Activated T-helper 1 cell treated with Interleukin-2 at 50 U/mL for 16 hours (primary cell): ENCODE measurements at places on chromosomes 2 and 18.

GRCh38 chr2:181949047-181949446 lies 36.6 kb upstream of the PPP1R1C start:
- DNase-seq = no peak

- no peak for DNase-seq
These were observed 39.1 kb upstream of the ACKR3 start for GRCh38 chr2:236530512-236530911.

- DNase-seq = no peak
These were observed 17.1 kb upstream of the CACNB4 start for GRCh38 chr2:152115952-152116351.

GRCh38 chr18:69958422-69958821 lies 10.7 kb upstream of the CD226 start:
- no peak for DNase-seq

DNA sequence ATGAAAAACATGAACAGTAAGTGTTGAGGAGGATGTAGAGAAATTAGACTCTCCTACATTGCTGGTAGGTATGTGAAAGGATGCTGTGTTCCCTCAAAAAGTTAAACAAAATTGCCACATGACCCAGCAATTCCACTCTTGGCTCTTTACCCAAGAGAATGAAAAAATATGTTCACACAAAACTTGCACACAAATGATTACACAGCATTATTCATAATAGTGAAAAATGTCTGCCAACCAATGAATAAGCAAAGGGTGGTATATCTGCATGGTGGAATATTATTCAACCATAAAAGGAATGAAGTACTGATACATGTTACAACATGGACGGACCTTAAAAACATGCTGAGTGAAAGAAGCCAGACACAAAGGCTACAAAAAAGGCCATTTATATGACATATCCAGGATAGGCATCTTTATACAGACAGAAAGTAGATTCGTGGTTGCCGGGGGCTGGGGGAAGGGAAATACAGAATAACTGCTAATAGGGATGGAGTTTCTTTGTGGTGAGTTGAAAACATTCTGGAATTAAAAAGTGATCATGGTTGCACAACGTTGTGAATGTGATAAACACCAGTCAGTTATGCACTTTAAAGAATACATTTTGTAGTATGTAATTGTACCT lies 85.4 kb upstream of the MYO3B start:
- DNase-seq = no peak

- DNase-seq = no peak
These were observed 374.7 kb downstream of the LNPK start for GRCh38 chr2:175627405-175627804.

DNA sequence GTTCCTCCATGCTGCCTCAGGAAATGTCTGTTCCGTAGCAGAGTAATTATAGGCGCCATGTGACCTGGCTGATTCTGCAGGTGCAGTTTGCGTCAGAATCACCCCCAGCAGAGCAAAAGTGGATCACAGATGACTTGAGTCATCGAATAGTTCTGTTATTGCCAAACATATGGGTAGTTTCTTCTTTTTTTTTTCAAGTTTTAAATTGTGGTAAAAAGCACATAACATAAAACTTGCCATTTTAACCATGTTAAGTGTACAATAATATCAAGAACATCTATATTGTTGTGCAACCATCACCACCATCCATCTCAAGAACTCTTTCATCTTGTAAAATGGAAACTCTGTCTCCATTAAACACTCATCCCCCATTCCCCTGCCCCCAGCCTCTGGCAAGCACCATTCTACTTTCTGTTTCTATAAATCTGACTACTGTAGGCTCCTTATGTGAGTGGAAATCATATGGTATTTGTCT lies 177.7 kb upstream of the TWIST2 start:
- DNase-seq = no peak

- DNase-seq = no peak
These were observed 78.6 kb upstream of the KLHL29 start for GRCh38 chr2:23306401-23306800.

- no peak for DNase-seq
These were observed 258.2 kb downstream of the IKZF2 start for GRCh38 chr2:212893216-212893615.

DNA sequence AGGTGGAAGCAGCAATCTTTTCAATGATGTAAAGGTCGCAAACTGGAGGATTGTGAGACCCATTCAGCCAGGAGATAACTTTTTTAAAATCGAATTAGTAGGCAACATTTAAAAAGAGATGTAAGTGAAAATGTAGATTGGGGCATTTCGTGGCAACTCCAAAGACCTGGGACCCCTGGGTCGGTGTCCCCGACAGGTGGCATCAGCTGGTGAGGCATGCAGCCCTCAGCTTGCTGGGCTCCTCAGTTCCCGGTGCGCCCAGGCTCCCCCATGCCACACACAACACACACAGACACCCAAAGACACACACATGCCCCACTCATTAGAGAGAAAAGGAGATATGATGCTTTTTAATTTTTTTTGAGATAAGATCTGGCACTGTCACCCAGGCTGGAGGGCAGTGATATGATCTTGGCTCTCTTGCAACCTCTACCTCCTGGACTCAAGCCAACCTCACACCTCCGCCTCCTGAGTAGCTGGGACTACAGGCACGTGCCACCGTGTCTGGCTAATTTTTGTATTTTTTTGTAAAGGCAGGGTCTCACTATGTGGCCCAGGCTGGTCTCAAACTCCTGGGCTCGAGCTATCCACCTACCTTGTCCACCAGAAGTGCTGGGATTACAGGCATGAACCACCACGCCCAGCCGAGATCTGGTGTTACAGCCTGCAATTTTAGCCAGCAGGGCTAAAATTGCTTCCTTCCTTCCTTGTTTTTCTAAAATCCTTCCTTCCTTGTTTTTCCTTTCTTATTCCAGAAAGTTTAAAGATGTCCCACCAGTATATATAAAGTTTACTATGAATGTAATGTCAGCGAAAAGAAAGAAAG lies 122.6 kb upstream of the EPAS1 start:
- no peak for DNase-seq

- no peak for DNase-seq
These were observed 110.5 kb upstream of the ID2 start for GRCh38 chr2:8571301-8571791.

DNA sequence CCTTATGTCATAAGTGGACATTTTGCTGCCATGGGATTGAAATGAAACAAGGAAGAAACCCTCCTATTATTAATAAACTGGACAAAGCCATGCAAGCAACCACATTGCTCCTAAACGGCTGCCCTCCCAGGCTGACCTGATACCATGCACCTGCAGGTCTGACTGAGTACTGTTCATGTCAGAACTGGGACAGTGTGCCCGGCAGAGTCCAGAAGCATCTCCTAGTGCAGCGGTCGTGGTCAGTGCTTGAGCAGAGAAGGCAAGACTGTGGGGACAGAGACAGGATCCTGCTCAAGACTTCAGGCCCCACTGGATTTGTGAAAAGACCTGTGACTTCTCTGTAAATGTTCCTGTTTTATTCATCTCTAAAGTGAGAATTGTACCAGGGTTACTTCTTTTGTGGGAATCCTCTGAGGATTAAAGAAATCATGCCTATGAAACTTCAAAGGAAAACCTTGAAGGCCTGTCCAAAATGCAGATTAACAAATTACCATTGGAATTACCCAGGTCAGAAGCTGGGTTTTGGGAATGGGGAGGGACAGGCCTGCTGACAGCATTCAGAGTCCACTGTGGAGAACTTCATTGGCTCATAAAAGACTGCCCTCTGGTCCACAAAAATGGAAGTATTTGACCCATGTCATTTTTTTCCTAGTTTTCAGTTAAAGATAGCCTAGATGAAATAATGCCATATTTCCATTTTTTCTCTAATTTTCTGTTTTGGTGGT lies 13.9 kb downstream of the RNF144A start:
- no peak for DNase-seq

DNA sequence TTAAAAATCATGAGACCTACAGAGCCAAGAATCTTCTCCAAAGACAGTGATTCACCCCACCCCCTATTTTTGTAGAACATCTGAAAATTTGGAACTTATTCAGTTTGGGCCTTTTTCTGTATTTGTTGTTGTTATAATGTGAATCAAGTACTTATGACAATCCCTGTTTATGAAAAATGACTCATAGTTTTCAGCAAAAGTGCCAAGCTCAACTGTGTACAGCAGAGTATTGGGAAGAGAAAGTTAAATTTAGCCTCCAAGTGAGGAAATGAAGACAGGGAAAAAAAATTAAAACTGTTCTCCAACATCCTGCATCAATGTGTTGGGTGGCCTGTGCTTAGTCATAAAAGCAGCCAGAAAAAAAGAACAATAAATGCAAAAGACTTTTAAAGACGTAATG lies 46.2 kb downstream of the LRATD1 start:
- no peak for DNase-seq

- no peak for DNase-seq
These were observed 27.2 kb downstream of the SIGLEC15 start for GRCh38 chr18:45852631-45853030.

DNA sequence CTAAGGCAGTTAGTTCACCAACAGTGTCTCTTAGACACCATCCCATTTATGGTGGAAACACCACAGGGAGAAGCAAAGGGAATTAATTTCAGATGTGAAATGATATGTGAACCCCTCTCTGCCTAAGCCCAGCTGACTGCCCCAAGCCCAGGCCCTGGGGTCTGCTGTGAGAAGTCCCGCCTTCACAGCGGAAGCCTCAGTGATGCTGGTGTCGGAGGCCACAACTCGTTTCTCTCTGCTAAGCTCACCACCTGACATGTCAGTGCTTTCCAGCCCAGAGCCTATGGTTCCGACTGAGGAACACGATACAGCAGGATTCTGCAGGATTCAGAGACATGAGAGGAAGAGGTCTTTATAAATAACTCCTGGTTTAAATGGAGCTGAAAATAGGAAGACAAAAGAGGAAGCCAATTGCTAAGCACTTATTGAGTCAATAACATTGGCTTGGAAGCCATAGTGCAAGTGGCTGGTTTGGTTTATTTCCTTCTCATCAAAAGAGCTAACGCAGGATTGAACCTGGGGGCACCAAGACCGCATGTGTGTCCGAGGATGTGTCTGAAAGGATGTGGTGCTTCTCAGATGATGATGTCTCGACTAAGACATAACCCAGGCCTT lies 21.9 kb upstream of the LOXHD1 start:
- no peak for DNase-seq

GRCh38 chr18:12782521-12782920 lies 79.7 kb downstream of the PSMG2 start:
- DNase-seq = no peak

- no peak for DNase-seq
These were observed 25.1 kb upstream of the CCL20 start for GRCh38 chr2:227788561-227789018.

DNA sequence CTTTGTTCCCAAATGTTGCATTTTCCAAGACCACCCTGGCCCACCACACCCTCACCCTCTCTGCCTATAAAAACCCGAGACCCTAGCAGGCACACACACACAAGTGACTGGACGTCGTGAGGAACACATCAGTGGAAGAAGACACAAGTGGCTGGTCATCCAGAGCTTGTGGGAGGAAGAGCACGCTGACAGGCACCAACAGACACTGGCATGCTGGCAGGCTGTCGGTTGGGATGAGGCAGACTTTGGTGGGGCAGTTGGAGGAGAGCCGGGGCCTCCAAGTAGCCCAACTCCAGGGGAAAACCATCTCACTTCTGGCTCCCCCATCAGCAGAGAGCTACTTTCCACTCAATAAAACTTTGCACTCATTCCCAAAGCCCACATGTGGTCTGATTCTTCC lies 225.5 kb upstream of the ZEB2 start:
- no peak for DNase-seq

- no peak for DNase-seq
These were observed 66.5 kb downstream of the COLEC12 start for GRCh38 chr18:433960-434359.

GRCh38 chr18:267380-267687 lies 513 bp downstream of the THOC1 start:
- DNase-seq = no peak

- DNase-seq = no peak
These were observed 52.7 kb downstream of the DTNB start for GRCh38 chr2:25620711-25621110.

DNA sequence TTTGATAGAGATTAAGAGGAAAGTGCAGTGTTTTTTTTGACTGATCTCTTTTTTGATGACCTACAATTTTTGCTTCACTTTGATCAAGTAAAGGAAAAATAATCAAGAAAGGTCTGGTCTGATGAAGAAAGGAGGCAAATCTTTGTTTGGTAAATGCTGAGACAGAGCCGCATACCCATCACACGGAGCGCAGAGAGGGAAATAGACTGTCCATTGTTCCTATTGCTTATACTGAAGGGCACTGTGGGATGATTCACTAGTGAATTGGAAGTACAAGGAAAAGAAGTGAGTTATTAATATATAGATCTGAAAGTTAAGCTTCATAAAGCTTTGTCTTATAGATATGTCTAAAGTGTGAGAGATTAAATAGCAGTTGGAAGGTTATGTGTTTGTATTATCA lies 455.1 kb downstream of the PLCL1 start:
- DNase-seq = no peak

GRCh38 chr2:96146881-96147592 lies 1.8 kb upstream of the DUSP2 start:
- no peak for DNase-seq

DNA sequence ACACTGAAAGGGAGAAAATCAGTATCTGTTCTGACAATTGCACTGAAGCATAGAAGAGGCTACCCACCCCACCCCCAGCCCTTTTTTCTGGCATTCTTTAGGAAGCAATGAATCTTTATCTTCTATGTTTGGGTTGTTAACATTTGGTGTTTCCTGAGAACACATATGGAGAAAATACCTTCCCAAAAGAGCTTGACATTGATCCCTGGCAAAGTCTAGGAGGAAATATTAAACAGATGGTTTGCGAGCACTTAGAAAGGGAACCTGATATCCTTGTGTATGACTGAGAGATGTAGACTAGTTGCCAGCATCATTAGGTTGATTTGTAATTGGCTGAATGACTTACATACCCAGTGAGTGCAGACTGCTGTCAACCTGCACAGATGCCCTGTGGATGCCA lies 42.9 kb downstream of the DOK1 start:
- DNase-seq = no peak

DNA sequence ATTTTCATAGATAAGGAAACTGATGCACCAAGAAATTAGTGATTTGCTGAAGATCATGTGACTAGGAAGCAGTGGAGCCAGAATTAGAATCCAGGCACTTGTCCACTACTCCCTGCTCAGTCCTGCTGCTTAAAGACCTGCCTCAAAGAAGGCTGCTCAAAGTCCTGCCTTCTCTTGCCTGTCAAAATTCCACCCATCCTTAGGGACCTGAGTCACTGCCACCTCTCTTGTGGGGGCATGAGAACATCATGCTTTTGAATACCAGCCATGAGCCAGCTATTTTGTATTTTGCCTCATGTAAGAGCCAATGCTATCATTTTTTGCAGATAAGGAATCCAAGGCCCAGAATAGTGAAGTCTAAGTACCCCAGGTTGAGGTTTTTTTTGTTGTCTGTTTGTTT lies 47.1 kb downstream of the DDX1 start:
- no peak for DNase-seq

- DNase-seq = no peak
These were observed 665.5 kb upstream of the CNTNAP5 start for GRCh38 chr2:123359636-123360035.

- DNase-seq = no peak
These were observed 28.8 kb upstream of the SULT1C4 start for GRCh38 chr2:108348816-108349570.
